ENCODE measurements at places on chromosomes 16 and 17. TPM values are rescaled to one million over a fixed set of nuclear protein-coding genes. Genes with fewer than 3 reads are reported as not detected.

Gene OTOA
- 0.40 TPM for total RNA-seq

- DNase-seq = no peak
Measured at GRCh38 chr17:27284811-27285415, 9.0 kb upstream of the WSB1 start.

Gene GDPD1
- 13.6 TPM for total RNA-seq

GRCh38 chr16:27820646-27821345, 242.7 kb downstream of the GSG1L start:
- DNase-seq = no peak

DNA sequence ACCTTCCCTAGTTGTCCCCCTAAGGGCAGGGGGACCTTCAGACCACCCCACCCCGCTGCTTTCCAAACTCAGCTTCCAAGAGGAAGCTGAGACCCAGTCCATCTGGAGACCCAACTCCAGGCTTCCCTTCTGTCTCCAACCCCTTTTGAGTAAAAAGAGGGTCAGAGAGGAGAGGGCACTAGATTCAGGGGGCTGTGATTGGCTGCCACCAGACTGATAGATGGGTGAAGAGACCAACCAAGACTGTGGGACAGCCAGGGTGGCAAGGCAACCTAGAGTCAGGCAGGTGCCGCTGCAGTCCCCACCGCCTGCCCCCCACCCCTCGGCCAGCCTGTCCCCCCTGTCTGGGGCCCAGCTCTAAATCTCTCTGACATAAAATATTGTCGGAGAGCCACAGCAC, 92.5 kb downstream of the SDK2 start:
- no peak for DNase-seq

Gene VPS35
- total RNA-seq = 115 TPM

Gene SLC7A6OS
- total RNA-seq = 18.7 TPM

GRCh38 chr17:28882154-28882895, 15.2 kb downstream of the FLOT2 start:
- DNase-seq = no peak

Gene HOXB1
- total RNA-seq = not detected

Gene CHD9NB
- total RNA-seq = 4.1 TPM

DNA sequence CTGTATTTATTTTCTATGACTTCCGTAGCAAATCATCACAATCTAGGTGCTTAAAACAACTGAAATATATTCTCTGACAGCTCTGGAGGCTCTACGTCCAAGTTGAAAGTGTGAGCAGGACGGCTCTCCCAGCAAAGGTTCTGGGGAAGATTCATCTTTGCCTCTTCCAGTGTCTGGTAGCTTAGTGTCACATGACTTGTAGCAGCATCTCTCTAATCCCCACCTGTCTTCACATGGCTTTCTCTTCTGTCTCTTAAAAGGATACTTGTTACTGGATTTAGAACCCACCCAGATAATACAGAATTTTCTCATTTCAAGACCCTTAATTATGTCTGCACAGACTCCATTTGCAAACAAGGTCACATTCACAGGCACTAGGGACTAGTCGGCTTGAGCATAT, 687.7 kb upstream of the RBFOX1 start:
- no peak for DNase-seq

GRCh38 chr17:80545499-80545826, 825 bp downstream of the RPTOR start:
- no peak for DNase-seq

GRCh38 chr16:15996432-15997109, 47.2 kb downstream of the ABCC1 start:
- no peak for DNase-seq

Gene CFAP97D1
- not detected for total RNA-seq

Gene ZNF629
- 13.7 TPM for total RNA-seq

DNA sequence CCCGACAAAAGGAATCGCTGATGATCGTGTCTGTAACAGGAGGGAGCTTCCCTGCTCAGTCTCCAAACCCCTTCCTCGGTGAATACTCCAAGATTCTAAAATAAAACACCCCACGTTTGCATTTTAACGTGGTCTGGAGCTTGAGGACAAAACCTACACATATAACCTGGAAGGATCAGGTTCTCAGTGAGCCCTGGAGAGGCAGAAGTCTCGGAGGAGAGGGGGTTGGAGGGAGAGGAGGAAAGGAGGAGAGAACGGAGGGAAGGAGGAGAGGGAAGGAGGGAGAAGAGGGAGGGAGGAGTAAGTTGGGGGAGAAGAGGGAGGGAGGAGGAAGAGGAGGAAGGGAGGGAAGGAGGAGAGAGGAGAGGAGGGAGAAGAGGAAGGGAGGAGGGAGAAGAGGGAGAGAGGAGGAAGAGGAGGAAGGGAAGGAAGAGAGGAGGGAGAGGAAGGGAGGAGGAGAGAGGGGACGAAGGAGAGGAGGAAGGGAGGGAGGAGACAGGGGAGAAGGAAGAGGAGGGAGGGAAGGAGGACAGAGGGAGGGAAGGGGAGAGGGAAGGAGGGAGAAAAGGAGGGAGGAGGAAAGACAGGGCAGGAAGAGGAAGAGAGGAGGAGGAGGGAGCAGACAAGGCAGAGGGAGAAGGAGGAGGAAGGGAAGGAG, 27.4 kb upstream of the GINS2 start:
- DNase-seq = no peak

DNA sequence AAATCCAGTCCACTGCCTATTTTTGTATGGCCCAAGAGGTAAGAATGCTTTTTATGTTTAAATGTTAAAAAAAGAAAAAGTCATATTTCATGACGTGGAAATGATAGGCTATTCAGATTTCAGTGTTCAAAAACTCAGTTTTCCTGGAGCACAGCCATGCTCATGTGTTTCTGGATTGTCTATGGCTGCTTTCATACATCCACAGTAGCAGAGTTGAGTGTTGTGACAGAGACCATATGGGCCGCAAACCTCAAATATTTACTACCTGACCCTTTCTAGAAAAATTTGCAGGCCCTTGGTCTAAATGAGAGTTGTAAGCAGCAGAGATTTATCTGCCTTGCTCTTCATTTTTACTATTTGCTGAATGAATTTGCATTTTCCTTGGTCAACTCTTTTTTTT, 264.1 kb downstream of the CBLN1 start:
- DNase-seq = no peak

DNA sequence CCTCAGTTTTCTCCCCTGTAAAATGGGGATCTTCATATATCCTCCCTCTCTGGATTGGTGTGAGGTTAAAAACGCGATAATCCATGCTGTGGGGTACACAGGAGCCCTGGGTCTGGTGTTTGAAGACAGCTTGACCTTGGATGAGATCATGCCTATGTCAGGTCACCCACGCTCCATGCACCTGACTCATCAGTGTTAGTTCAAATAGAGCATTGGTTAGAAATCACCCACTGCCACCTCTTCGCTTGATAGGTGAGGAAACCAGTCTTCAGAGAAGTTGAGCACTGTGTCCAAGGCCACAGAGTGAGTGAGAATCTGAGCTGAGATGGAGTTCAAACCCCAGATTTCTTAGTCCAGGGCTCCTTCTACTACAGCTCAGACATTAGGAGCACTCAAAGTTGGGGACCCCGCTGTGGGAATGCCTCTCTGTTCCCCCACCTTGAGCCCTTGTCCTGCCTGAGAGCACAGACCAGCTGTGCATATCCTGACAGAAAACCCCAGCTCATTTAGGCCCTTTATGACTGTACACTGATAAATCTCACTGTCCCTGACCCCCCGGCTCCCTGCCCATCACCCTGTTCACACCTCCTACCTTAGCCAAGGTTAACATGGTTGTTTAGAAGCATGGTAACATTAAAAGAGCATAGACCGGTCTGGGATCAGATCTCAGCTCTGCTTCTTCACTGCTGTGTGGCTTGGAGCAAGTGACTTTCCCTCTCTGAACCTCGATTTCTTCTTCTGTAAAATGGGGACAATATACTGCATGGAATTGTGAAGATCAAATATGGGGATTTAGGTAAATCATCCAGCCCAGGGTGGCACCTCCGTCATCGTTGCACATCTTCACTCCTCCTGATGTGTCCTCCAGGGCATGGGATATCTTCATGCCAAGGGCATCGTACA, 22.4 kb upstream of the LGALS9 start:
- no peak for DNase-seq

Gene PMFBP1
- total RNA-seq = 0.96 TPM

DNA sequence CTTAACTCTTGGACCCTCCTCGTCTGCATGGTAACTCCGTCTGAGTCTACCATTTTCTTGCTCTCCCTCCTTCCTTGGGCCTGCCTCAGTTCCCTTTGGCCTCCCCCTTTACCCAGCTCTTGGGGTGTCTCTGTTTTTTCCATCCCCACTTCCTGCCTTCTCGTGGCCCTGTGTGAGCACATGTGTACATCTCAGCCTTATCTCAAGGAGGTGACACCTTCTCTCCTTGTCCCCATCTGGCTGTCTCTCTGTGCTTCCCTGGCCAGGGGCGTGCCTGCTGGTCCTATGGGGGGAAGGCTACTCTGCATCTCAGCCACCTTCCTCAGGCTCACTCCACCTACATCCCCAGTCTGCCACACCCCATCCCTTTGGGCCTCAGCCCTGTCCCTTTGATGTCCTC, 6.6 kb downstream of the CTF1 start:
- DNase-seq = no peak

DNA sequence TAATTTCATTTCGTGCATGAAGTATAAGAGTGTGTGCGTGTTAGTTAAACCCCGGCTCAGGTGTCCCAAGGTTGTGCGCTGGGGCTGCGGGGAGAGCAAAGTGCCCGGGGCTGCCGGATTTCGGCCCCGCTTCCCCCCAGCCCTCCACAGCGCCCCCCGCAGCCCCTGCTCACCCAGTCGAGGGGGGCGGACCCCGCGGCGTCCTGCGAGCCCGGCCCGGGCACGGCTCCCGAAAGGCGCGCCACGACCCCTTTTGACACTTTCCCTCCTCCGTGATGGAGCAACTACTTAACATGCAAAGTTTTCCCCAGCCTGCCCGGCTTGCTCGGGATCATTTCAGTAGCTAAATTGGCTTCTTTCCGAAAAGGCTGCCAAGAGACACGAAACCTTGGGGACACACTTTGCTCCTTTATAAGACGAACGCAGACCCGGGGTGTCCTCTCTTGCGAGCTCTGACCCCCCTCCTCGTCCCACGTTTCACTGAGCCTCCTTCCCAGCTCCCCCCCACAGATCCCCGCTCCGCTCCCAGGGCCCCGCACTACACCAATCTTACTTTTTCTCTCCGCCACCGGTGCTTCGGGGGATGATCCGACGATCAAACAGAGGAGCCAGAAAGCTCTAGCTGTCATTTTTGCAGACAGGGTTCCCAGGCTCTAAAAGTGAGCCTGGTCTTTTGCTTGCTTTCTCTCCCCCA, 552 bp downstream of the C17orf58 start:
- peak; percentile 65 for DNase-seq

GRCh38 chr17:37130984-37131446, 182.3 kb downstream of the AATF start:
- peak; percentile 84 for DNase-seq

DNA sequence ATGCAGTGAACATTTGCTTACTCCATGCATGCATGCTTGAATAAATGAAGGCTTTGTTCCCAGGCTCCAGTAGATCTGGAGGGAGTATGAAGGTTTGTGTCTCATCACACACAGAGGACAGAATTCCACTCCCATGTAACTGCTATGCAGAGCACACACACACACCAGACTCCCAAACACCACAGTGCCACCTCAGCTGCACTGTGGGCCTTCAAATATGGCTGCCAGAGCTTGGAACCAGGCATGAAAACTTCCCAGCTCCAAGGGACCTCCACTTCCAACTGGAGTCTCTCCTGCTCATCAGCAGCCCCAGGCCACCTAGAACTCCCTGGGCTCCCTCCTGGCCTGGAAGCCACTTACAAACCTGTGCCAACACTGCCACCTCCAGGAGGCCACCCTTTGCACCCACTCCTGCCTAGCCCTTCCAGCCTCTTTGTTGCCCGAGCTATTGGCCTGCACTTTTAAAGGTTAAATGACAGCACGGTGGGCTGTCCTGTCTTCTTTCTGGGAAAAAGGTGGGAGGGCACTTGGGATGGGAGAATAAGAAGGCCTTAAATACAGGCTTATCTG, 151.2 kb downstream of the ZNF423 start:
- peak; percentile 42 for DNase-seq

DNA sequence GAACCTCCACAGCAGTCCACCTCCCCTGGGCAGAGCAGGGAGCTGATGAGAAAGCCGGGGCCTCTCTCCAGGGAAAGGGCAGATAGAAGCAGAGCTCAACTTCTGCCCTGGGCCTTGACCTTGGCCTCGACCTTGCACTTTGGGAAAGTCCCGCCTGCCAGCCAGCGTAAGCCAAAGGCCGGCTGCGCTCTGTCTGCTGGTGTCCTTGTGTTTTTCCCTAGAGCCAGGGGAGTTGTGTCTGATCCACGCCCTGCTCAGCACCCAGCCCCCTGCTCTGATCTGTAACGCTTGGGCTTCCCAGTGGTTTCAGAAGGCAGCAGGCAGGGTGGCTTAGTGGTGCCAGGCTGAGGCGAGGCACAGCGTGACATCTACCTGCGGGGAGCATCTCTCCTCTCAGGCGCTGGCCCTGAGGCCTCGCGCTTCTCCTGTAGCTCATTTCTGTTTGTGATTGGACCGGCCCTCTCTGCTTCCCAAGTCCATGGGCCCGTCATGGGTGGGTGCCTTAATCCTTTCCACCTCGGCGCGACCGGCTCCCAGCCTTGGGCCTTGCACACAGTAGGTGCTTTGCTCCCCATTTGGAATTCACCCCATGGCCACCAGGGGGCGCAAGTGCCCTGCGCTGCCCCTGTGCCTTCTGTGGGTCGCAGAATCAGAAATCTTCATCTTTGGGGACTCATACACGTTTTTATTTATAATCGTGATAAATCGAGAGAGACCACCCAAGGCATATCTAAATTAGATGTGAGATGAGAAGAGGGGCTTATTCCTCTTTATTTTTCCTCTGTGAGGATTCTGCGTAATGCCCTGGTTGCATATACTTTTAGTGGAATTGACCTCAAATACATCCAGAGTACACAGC, 24.2 kb downstream of the SGSH start:
- peak; percentile 59 for DNase-seq
